Stimulated activated CD8-positive, alpha-beta memory T cell treated with anti-CD3 and anti-CD28 coated beads, Interleukin-7, amount 100 ng/mL, for 1 hour (primary cell): ENCODE measurements at places on chromosomes 2 and 18.

- DNase-seq, result no peak
Observed at GRCh38 chr2:68466778-68467076, 367 bp downstream of the FBXO48 start.

- DNase-seq, result no peak
Observed at GRCh38 chr2:127614731-127615130, 31.2 kb upstream of the GPR17 start.

GRCh38 chr2:73830871-73831401 lies 2.2 kb downstream of the STAMBP start:
- no peak for DNase-seq

GRCh38 chr2:46116553-46116991 lies 180.6 kb upstream of the EPAS1 start:
- DNase-seq, result no peak

DNA sequence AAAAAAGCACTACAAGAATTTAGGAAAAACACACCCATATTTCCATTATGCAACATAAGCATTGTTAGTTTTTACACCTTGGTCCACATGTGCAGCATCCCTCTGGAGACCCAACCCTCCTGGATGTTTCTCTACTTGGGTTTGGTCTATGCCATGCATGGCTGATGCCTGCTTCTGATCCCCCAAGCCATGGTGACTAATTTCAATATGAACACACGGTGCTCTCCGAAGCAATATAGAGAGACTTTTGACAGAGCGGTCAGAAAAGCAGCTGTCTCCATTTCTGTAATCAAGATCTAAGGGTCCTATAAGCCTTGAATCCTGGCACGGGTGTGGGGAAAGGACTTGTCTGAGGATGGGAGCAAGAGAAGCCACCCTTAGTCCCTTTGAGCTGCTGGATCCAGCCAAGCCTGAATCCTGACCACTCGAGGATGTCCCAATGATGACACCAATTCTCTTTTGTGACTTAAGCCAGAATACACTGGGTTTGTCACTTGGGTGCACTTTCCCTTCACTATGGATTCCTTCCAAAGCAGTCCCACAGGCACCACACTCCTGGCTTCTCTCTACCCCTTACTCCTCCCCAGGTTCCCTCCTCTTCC lies 91.5 kb downstream of the ACTR2 start:
- no peak for DNase-seq

- no peak for DNase-seq
Observed at GRCh38 chr18:74806073-74806472, 208.4 kb downstream of the ZNF407 start.

DNA sequence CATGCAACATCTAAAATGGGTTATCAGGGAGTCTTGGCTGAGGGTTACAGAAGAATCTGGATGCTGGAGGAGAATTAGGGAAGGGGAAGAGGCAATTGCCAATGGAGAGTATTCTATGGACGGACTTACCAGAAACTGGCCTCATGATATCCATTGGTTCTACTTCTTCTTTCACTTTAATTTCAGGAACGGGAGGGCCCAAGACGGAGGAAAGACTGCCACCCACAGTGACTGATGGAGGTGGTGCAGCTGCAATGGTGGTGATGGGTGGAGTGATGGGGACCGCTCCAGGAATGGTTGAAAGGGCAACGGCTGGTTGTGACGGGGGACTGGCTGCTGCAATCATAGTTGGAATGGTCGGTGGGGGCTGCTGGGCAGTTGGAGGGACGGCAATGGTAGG lies 69.1 kb upstream of the AMMECR1L start:
- DNase-seq, result no peak

DNA sequence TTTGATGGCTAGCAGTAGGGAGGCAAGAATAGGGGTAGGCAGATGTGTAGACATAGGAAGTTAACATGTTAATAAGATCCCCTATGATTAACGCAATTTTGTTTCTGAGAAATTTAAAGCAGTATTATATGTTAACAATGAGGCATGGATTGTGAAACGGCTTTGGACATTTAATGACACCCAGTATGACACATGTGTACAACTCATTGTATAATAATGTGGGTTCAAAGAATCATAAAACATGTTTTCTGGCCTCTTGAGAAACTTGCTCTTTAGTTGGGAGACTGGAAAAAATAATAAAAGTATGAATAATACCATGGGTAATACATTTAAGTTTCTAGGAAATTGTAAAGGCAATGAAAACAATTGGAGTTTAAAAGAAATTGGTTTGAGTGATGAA lies 332.1 kb upstream of the CDH20 start:
- no peak for DNase-seq

GRCh38 chr2:222693837-222694236 lies 22.4 kb downstream of the MOGAT1 start:
- DNase-seq, result no peak

DNA sequence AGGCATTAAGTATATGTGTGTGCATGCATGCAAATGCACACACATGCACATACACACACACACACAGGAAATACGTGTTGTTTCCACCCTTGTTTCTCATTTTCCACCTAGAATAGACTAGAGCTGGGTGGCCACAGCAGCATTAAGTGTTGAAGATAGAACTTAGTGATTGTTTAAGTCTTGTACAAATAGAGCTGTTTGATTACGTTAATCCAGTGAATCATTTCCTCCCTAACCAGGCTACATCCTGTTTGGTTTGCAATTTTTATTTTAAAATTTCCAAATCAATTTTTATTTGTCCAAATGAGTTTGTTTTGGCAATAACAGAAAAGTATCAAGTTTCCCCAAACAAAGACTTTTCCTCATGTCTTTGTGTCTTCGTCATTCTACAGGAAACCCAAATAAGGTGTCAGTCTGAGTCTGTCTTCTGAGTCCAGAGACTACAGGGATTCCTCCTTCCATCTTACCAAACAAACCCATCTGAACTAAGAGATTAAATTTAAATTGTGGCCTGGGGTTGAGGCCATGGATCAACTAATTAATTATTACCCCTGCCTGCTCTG lies 74.6 kb upstream of the GALNT5 start:
- no peak for DNase-seq

- no peak for DNase-seq
Observed at GRCh38 chr2:230840301-230840700, 24.4 kb upstream of the ITM2C start.
